Naive thymus-derived CD8-positive, alpha-beta T cell (primary cell): ENCODE measurements at places on chromosomes 13 and 19. TPM values are rescaled to one million over a fixed set of nuclear protein-coding genes. Genes with fewer than 3 reads are reported as not detected.
A peak's percentile ranks its signal among the peaks of the same experiment; 100 is the strongest.

DNA sequence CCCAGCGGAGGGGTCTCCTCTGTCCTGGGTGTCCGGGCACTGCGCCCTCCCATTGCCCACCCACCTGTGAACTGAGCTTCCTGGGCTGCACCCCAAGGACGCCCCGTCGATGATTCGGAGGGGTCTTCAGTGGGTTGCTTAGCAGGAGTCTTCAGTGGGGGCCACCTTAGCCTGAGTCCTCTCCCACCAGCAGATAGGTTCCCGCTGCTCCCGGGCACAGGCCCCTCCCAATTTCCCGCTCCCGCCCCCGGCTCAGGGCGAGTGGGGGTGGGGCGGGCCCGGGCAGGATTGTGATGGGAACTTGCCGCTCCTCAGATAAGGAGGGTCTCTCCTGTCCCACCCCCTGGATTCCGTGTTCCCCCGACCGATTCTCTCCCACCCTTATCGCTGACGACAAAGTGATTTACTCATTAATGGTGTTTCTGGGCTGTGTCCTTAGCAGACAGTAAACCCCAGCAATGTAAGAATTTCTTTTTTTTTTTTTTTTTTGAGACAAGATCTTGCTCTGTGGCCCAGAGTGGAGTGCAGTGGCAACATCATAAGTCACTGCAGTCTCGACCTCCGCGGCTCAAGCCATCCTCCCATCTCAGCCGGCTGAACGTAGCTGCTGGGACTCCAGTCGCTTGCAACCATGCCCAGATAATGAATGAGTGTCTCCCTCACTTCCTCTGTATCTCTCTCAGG is 655 bp upstream of the S1PR5 start:
- H3K4me3 ChIP-seq = peak overlapping the region; percentile 76
- H3K27ac ChIP-seq = no peak overlapping the region
- peaks cover 67% of the 10 kb centered on the region for H3K27me3 ChIP-seq
- H3K4me1 ChIP-seq = peaks cover 39% of the 10 kb centered on the region
- DNase-seq = no peak
- no peaks in the 10 kb centered on the region for H3K36me3 ChIP-seq

DNA sequence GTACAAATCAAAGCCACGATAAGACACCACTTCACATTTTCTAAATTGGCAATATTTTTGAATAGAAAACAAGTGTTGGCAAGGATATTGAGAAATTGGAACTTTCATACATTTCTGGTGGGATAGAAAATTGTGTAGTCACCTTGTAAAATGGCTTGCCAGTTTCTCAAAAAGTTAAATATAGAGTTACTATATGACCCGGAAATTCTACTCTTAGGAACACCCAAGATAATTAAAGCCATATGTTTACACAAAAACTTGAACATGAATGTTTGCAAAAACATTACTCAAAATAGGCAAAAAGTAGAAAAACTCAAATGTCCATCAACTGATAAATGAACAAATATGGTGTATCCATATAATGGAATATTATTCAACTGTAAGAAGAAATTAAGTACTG is 552.5 kb downstream of the TBC1D4 start:
- no peaks in the 10 kb centered on the region for H3K36me3 ChIP-seq
- no peaks in the 10 kb centered on the region for H3K4me1 ChIP-seq
- DNase-seq = no peak
- no peak overlapping the region for H3K27ac ChIP-seq
- H3K4me3 ChIP-seq = no peak overlapping the region

DNA sequence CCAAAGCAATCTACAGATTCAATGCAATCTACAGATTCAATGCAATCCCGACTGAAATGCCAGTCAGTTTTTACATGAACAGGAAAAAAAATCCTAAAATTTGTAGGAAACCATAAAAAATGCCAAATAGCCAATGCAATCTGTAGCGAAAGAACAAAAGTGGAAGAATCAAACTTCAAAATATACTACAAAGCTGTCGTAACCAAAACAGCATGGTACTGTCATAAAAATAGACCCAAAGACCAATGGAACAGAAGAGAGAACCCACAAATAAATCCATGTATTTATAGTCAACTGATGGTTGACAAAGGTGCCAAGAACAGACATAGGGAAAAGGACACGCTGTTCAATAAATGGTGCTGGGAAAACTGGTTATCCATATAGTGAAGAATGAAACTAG is 17.7 kb downstream of the ZNF829 start:
- H3K27ac ChIP-seq = no peak overlapping the region
- peaks cover 3% of the 10 kb centered on the region for H3K4me1 ChIP-seq
- no peak for DNase-seq
- H3K27me3 ChIP-seq = no peaks in the 10 kb centered on the region
- H3K4me3 ChIP-seq = no peak overlapping the region

GRCh38 chr19:7832781-7833180 is 2.8 kb downstream of the EVI5L start:
- H3K4me1 ChIP-seq = peaks cover 28% of the 10 kb centered on the region
- H3K36me3 ChIP-seq = no peaks in the 10 kb centered on the region
- H3K27ac ChIP-seq = no peak overlapping the region
- no peak overlapping the region for H3K4me3 ChIP-seq
- no peaks in the 10 kb centered on the region for H3K27me3 ChIP-seq
- no peak for DNase-seq

- H3K4me1 ChIP-seq = peaks cover 3% of the 10 kb centered on the region
- H3K36me3 ChIP-seq = no peaks in the 10 kb centered on the region
- H3K27ac ChIP-seq = no peak overlapping the region
- DNase-seq = no peak
Measured at GRCh38 chr13:73428706-73429105, 369.9 kb downstream of the KLF5 start.

DNA sequence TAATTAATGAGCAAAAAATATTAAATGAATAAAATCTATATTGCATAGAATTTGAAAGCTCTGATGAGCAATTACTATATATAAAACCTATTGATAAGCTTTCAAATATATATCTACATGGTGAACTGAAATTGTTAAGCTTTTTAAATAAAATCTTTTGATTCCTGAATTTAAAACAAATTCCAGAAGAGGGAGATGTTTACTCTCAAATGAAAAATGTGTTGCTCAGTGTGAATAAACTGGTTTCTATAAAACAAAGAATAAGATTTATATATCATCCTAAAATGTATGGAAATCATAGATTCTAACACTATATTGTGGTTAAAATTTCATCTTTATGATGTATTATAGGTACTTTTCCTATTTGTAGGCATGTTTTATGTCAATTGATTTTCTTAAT is 171.5 kb upstream of the SLITRK6 start:
- H3K27me3 ChIP-seq = no peaks in the 10 kb centered on the region
- no peak overlapping the region for H3K27ac ChIP-seq
- no peaks in the 10 kb centered on the region for H3K4me1 ChIP-seq
- H3K36me3 ChIP-seq = no peaks in the 10 kb centered on the region

- H3K36me3 ChIP-seq = no peaks in the 10 kb centered on the region
- H3K27me3 ChIP-seq = peaks cover 2% of the 10 kb centered on the region
- no peak overlapping the region for H3K4me3 ChIP-seq
Measured at GRCh38 chr13:31105020-31105795, 56.5 kb downstream of the HSPH1 start.

- no peak overlapping the region for H3K4me3 ChIP-seq
- no peak for DNase-seq
- no peaks in the 10 kb centered on the region for H3K4me1 ChIP-seq
- no peak overlapping the region for H3K27ac ChIP-seq
Measured at GRCh38 chr13:42405665-42406390, 133.9 kb downstream of the AKAP11 start.

DNA sequence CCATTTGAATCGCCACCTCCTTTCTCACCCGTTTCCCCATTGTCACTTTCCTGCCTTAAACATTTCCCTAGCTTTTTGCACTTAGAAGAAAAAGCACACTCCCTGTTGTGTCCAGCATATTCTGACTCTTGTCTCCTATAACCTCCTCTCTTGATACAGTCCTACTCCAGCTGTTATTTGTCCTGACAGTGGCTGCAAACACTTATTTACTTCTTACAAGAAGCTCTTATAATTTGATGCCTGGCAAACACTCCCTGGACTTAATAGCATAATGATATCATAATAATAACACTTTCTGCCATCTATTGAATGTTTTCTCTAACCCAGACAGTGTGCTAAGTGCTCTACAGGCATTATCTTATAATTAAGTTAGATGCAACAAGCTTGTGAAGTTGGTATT is 76.6 kb downstream of the DGKH start:
- no peak for DNase-seq
- peaks cover 12% of the 10 kb centered on the region for H3K36me3 ChIP-seq
- no peaks in the 10 kb centered on the region for H3K4me1 ChIP-seq
- H3K27ac ChIP-seq = no peak overlapping the region
- H3K27me3 ChIP-seq = no peaks in the 10 kb centered on the region

DNA sequence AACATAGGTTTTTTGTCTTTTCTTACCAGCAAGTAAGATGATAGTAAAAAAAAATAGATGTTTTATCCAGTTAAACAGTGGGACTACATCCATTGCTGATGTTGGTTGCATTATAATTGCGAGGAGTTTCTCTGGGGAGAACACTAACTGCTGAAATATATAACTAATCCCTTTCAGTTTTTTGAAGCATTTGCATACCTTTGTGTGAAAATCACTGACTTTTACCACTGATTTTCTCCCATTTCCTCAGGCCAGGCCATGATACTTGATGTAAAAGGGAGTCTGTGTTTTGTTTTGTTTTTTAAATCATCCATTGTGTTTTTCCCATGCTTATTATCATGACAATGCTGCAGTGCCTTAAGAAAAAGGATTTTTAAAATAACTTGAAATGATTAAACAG is 699.5 kb downstream of the PCDH9 start:
- H3K27me3 ChIP-seq = no peaks in the 10 kb centered on the region
- H3K4me1 ChIP-seq = no peaks in the 10 kb centered on the region
- H3K27ac ChIP-seq = no peak overlapping the region
- no peak for DNase-seq

DNA sequence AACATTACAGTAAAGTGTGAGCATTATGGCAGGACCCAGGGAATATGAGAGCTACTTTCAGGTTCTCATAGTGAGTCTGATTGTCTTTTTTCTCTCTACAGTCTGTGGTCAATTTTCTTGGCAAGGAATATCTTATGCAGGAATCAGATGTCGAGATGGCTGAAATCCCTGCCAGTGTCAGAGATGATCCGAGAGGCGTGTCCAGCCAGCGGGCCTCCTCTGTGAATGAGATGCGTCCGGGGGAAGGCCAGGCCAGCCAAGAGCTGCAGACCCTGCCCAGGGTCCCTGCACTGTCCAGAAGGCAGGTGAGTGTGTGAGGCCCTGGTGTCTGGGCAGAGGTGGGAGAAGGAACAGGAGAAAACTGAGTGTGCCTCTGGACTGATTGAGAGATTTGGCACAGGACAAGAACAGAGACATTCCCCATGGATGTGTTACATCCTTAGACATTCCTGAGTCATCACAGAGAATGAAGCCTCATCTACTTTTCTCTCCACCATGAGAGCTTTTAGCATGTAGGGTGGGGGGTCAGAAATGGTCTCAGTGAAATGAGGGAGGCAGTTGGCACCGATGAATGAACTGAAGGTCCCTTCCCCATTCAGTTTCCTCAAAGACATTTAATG is 27.3 kb upstream of the EDDM13 start:
- no peak for DNase-seq
- H3K4me3 ChIP-seq = no peak overlapping the region
- H3K36me3 ChIP-seq = no peaks in the 10 kb centered on the region
- no peaks in the 10 kb centered on the region for H3K27me3 ChIP-seq
- H3K27ac ChIP-seq = peak overlapping the region; percentile 51

DNA sequence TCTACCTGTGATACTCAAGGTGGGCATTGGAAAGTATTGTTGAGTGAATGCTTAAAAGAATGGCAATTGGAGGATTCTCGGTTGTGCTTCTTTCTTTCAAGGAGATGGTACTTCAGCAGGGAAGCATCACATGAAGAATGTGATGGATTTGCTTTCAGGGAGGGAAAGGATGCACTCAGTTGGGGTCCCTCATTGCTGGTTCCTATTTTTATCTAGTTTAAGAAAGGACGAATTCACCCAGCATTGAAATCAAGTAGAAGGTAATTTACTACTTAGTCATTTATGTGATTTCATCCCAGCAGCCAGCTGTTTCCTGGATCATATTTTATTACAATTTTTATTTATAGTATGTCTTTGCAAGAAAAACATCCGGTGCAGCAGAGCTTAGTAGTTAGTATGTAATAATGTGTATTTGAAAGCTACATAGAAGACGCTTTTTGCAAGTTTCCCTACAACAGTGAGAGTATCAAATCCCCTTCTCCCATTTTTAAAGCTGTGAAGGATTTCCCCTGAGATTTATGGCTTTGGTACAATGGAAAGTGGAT is 417.9 kb downstream of the GPC5 start:
- H3K27ac ChIP-seq = no peak overlapping the region
- H3K27me3 ChIP-seq = no peaks in the 10 kb centered on the region
- no peaks in the 10 kb centered on the region for H3K36me3 ChIP-seq
- no peak overlapping the region for H3K4me3 ChIP-seq
- no peaks in the 10 kb centered on the region for H3K4me1 ChIP-seq
- DNase-seq = no peak

DNA sequence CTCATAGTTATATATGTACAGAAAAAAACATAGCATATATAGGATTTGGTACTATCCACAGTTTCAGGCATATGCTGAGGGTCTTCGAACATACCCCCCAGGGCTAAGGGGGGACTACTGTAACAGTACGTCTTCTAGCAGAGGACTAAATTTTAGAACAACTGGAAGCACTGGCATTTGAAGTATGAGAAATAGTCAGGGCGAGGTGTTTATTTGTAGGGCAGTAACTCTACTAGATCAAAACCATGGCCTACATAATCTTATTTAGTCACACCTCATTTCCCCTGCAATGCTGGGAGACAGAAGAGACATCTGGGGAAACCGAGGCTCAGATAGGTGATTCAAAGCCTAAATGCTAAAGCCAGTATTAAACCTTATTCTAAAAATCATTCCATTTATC is 245.6 kb downstream of the DCT start:
- no peaks in the 10 kb centered on the region for H3K36me3 ChIP-seq
- peaks cover 28% of the 10 kb centered on the region for H3K4me1 ChIP-seq
- no peak overlapping the region for H3K27ac ChIP-seq
- H3K27me3 ChIP-seq = no peaks in the 10 kb centered on the region
- H3K4me3 ChIP-seq = no peak overlapping the region
- no peak for DNase-seq

GRCh38 chr13:75761369-75761768 is 125.2 kb downstream of the LMO7 start:
- peak overlapping the region; percentile 94 for H3K27ac ChIP-seq
- H3K4me3 ChIP-seq = peak overlapping the region; percentile 87
- no peaks in the 10 kb centered on the region for H3K27me3 ChIP-seq
- peak; percentile 5 for DNase-seq
- H3K4me1 ChIP-seq = peaks cover 32% of the 10 kb centered on the region
- H3K36me3 ChIP-seq = no peaks in the 10 kb centered on the region

The FRY gene
- 1.4 TPM for total RNA-seq

The CEACAM8 gene
- not detected for total RNA-seq

The SHANK1 gene
- total RNA-seq = 0.26 TPM

The BRD4 gene
- total RNA-seq = 180 TPM

The C5AR1 gene
- 2.6 TPM for total RNA-seq

The RFC3 gene
- total RNA-seq = 6.8 TPM

The RYR1 gene
- total RNA-seq = 1.3 TPM
